ENCODE measurements at places on chromosomes 12 and 14.

GRCh38 chr14:69048456-69048855 lies 69.4 kb upstream of the ACTN1 start:
- no peak for DNase-seq

DNA sequence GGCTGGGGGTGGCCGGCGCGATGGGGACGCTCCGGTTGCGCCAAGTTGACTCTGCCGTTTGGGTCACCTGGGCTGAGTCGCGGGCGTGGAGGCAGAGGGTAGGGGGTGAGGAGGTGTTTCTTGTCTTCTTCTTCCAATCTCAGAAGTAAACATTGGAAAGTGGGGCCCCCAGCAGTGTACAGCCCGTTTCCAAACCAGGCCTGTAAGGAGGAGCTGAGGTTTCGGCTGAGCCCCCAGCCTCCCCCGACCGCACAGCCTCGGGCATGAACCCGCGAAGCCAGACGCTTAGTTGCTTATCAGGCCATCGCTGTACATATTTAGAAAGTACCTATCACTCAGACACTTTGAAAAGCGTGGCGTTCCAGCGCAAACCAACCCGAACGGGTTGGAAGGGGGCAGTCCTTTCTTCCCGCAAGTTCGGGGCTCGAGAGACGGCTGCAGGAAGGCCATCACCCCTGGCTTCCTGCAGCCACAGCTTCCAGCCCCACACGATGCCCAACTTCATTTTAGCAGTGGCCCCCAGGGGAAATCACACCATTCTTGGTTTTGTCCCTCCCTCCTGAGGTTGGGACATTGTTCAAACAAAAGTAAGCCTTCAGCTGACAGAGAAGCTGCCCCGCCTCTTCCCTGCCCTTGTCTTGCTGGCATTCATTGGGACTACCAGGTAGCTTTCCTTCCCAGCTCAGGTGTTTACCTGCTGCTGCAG lies 164.1 kb downstream of the ZFP36L1 start:
- peak; percentile 60 for DNase-seq

DNA sequence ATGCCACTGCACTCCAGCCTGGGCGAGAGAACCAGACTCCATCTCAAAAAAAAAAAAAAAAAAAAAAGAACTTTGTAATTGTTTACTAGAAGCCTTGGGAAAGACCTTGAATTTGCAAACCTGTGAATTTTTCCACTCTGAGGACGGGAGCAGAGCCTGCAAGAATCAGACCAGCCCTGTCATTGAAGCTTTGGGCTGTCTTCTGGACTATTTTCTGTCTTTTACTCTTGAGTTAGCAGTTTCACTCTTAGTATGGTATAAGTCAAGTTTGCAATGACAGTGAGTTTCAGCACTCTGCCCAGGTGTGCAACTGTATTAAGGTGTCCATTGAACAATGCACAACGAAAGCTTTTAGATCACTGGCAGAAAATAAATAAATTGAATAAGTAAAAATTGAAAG lies 81.4 kb upstream of the KRAS start:
- no peak for DNase-seq

DNA sequence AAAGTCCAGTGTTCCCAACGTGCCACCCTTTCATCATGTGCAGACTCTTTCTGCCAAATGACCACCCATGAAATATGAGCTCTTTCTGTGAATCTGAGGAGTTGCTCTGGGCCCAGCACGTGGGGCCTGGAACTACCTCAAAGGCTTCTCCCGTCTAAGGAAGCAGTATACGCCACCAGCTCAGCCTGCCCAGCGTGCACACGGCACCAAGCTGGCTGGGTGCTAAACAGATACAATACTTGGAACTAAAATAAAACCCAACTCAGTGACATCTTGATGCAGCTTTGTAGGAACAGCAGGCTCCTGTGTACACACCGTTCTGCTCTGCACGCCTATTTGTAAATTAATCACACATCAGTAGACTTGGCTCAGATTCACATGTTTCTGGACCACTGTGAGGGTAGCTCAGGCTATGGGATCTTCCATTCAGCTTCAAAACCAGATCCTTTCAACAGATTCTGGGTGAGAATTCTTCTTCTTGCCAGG lies 74.8 kb downstream of the ARL6IP4 start:
- no peak for DNase-seq

- DNase-seq: no peak
These were observed 6.9 kb upstream of the CMKLR1 start for GRCh38 chr12:108345716-108346633.

DNA sequence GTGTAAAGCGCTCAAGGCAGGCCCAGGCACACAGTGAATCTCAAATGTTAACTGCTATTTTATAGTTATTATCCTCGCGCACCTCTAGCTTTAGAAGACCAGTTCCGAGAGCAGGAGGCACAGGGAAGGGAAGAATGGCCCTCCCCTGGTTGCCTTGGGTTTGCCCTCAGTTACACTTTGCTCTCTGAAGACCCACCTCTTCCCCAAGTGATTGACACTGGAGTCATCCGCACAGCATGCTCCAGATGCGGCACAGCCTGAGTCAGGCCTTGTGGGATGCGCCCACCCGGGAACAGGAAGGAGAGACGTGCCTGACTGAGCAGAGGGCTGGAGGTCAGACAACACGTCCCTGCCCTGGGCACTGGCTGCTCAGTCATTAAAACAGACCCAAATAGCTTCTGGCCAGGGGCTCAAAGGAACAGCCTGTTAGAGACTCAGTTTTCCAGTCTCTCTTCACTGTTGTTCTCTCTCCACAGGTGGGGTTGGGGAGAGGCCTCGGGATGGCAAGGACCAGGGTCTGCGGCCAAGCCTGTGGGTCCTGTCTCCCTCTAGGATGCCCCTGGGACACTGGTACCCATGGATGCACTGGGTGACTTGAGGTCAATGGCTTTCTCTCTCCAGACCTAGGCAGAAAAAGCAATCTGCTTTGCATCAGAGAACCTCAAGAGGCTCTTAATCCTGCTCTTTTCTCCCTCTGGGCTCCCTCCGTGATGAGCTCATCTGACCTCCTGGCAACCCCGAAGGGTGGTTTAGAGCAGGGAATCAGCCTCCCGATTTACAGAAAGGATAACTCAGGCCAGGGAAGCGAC lies 13.6 kb upstream of the MLXIP start:
- DNase-seq: peak; percentile 86

DNA sequence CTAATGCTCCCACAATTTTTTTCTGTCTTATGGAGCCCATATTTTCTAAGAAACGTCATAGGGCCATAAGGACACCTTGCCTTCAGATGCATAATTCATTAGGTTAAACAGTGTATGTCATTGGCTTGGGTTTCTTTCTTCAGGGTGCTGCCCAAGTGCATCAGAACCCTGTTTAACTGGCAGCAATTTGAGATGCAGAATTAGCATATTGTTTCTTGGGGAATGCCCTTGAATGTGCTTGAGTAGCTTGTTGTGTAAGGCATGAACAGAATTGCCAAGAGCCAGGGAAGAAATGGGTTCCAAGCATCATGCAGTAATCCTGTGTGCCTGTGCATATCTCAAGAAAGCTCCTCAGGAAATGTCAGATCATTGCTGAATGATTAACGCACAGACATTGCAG lies 277.2 kb downstream of the SYT1 start:
- DNase-seq: no peak

DNA sequence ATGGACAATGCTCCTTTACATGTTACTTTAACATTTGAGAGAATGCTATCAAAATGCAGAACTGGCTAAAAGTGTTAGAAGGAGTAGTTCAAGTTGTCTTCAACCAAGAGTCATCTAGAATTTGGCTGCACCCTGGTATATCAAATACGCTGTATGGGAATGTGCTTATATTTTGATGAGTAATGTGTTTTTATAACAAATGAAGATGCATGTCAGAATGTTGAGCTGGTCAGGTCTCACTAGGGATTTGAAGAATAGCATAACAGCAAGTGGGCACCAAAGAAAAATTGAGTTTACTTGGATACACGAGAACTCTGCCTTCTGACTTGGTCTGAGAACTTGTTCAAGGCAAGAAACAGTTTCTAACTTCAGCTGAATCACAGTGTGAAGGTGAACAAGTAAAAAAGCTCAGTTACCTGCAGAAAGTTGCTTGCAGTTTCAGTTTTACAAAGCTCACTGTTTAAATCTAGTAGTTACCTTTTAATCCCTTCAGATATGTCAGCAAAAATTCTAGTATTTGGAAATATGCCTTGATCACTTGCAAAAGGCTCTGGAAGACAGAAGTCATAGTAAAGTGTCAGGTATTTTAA lies 82.3 kb downstream of the PDE3A start:
- no peak for DNase-seq

DNA sequence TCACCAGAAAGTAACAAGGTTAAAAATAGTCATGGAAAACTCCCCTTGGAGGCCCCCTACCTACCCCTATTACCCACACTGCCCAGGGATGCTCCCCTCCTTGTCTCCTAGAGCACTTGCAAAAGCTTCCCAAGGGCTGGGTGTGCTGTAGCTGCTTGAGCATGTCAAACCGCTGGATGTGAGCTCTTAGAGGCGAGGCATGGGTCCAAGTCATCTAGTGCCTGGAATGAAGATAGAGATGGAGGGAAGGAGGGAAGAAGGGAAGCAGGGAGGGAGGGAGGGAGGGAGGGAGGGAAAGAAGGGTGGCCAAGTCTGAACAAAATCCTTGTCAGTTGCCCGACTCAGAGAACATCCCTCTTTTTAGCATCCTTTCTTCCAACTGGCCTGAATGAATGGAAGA lies 43.1 kb downstream of the LTBP2 start:
- no peak for DNase-seq

DNA sequence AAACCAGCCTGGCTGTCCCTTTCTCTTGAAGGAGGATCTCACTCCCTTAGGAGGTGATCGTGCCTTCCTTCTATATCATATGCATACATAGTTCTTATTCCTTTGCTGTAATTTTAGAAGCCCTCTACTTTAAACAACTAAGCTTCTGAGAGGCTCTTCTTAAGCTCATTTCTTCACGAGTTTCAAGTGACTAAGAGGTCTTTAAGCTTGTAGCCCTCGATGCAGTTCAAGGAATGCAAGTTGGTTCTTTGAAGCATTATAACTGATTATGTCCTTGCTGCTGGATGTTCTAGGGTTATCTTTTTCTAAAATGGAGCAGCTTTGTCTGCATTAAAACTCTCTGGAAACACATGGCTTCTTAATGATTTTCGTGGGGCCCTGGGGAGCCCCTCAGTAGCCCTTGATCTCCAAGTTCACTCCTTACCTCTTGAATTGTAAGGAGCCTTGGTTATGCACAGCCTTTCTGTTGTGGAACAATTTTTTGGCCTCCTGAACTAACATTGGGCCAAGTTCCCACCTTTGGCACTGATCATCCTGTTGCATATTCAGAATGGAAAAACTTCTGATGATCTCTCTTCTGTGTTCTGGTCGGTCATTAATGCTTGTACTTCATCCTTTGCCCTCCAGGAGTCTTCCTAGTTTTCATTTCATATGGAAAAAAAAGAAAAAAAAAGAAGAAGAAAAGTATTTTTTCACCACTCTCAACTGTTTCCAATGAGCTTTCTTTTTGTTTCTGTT lies 12.6 kb downstream of the RASSF8 start:
- no peak for DNase-seq

- DNase-seq: no peak
These were observed 7.2 kb downstream of the EEA1 start for GRCh38 chr12:92921877-92922276.
